DMS79 treated with DMSO at 0.1 percent for 48 hours (cell line): ENCODE measurements at places on chromosomes 6 and 20.

GRCh38 chr20:45069261-45069660 is 31.7 kb downstream of the KCNS1 start:
- DNase-seq: no peak

DNA sequence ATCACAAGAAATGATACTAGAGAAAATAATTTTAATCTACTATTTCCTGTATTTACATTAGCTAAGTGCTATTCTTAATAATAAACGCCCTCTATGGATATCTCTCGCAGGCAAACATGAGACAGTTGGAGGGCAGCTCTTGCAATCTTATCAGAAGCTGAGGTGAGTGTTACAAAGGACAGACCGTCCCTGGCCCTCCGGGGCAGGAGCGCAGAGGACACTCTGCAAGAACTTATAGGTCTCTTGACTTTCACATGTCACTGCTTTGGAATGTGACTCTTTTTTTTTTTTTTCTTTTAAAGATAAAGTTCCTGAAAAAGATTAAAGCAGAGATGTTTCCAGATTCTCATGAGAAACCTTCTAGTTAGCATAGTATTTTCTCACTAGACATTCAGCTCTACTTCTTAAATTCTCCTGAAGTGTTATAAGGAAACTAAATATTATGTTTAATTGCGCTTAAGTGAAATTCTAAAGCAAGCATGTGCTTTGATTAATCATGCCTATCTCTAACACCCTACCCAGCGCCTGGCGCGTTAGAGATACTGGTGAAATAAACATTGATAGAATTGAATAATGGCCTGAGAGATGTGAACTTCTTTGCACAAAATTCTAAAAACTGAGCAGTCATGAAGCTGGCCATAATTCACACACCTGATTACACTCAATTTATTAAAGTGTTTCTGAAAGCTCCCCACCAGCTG is 57.4 kb downstream of the SYTL3 start:
- DNase-seq: no peak

DNA sequence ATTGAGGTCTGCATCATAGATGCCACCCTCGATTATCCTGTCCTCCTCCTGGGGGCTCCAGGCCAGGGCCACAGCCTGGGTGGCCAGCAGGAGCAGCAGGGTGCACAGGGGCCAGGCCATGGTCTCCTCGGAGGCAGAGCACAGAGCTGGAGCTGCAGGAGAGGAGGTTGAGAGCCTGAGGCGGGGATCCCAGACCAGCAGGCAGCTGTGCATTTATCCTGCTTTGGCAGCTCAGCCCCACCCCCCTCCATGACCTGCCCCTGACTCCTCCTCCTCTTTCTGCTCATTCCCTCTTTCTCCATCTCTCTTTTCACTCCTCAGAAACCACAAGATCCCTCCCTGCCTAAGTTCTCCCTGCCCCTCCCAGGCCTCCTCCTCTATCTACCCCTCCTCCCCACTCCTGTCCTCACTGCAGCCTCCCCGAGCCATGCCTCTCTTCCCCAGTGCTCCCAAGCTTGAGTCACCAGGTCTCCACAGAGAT is at the start of gene CST2:
Gene CST2 (minus strand): TSS at position 189 of the 481 bp plus-strand sequence. CDS start 69 bp downstream, at position 120.
- no peak for DNase-seq

GRCh38 chr6:39590871-39591393 is 134.3 kb downstream of the KIF6 start:
- no peak for DNase-seq

- DNase-seq: no peak
These were observed 21.3 kb downstream of the CD40 start for GRCh38 chr20:46139266-46139889.

GRCh38 chr20:46255440-46256104 is 52.7 kb downstream of the CDH22 start:
- DNase-seq: peak; percentile 88

DNA sequence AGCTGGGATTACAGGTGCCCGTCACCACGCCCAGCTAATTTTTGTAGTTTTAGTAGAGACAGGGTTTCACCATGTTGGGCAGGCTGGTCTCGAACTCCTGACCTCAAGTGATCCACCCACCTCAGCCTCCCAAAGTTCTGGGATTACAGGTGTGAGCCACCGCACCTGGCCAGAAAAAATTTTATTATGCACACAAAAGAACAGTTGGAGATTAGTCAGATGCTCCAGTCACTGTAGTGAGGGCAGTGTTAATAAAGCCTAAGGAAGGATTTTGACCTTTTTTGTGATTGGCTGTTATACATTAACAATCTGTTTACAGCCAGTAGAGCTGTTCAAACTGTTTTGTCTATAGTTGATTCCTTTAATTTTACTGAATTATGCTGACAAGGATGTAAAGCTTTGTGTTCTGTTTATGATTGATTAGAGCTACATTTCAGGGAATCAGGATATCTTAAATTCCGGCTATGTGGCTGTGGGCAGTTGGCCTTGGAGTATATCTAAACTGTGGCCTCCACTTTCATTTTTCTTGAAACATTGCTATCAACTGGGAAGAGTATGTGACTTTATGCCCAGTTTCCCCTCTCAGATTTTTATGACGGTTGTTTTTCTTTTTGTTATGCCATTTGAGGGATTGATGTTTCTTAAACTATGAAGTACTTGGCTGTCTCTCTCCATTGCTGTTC is 9.9 kb downstream of the ZSWIM3 start:
- DNase-seq: no peak

DNA sequence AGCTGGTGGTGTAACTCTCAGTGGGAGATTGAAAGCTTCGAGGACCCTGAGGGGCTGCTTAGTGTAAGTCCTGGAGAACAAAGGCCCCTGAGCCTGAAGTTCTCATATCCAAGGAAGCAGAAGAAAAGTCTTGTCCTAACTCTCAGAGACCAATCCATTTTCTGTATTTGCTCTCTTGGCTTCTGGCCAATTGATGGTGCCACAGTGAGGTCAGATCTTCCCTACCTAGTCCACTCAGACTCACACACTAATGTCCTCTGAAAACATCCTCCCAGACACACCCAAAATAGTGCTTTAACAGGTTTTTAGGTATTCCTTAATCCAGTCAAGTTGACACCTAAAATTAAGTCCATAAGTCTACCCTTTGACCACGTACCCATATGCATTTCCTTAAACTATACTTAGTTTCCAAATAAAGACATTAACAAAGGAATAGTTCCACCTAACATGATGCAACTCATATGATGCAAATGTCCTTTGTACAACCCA is 29.4 kb downstream of the ZNF292 start:
- DNase-seq: no peak

DNA sequence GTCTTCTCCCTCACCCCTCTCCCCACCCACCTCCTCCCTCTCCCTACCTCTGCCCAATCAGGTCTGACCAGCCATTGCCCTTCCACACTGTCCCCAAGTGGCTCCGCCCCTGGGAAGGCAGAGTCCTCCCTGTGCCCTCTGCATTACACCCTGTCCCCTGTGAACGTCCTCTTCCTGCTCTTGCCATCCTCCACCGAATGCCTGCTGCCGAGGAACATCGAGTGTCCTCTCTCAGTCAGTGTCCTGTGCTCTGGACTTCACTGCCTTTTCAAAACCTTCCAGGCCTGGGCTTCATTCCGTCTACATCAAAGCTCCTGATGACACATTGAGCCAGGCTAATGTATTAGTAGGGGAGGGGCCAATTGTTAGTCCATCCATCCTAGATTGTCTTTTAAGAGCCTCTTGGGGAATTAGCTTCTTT is 3.3 kb upstream of the PACSIN1 start:
- DNase-seq: peak; percentile 58

DNA sequence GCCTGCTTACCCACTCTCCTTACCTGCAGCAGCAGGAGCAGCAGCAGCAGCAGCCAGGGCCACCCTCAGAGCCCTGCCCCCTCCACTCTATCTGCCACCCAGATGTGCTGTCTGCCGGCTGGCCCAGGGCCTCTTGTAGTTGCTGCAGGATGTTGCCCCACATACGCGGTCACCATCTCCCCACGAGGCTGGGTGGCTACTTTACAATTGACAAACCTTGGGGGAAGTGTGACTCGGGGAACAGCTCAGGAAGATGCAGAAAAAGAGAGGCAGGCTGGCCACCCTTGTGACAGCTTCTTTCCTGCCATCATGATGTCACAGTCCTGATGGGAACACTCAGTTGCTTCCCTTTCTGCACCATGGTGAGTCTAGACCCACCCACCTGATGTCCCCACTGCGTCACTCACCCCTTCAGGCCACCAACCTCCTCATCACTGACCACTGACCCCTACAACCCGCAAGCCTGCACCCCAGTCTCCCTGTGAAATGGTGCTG is 14.5 kb downstream of the TREM1 start:
- DNase-seq: no peak

DNA sequence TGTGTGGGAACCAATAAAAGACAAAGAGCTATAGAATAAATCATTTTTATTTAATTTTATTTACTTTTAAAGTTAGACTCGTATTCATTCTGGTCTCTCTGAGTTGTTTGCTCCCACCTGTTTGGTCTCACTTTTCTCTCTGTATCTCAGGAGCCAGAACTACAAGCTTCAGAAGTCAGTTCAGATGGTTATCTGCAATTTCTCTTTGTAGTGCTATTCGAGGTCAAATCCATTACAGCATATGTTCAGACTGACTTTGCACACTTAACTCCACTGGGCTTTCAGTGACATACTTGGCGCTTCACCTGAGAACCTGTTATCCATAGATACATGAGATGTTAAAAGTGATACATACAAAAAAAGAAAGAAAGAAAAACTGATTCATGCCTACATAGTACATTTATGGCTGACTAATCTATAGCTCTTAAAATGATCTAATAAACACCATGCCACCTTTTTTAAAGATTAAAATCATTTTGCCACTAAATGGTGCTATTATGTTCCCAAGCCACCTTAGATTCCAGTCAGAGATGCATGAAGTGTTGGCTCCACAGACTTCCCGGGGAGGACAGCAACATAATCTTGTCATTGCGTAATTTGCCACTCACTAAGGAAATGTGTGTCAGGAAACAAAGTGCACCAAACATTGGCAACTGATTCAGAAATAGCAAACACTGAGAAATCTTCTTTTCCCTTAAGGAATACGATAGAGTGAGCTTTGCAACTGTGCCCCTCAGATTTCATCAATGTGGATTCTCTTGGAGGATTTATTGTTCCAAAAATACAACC is 396.7 kb downstream of the HACE1 start:
- DNase-seq: no peak

DNA sequence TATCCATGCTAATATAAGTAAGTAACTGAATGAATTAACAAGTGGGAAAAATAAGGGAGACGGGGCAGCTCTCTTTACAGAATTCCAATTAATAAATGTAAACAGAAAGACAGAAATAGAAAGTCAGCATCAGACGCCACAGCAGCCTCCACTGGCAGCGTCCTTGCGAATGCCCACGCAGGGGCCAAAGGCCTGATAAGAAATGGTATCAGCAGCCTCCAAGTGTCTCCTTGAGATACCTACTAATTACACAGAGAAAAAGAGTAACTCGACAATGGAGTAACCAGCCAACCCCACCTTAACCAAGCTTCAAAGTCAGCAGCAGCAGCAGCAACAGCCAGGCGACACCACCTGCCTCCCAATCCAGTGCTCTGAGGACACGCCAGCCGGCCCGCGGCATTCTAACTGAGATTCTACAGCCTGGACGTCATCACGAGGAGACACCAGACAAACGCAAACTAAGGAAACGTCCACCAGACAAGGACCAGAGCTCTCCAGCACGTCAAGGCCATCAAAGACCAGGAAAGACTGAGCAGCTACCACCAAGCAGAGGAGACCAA is 78.8 kb downstream of the TAF4 start:
- DNase-seq: no peak

DNA sequence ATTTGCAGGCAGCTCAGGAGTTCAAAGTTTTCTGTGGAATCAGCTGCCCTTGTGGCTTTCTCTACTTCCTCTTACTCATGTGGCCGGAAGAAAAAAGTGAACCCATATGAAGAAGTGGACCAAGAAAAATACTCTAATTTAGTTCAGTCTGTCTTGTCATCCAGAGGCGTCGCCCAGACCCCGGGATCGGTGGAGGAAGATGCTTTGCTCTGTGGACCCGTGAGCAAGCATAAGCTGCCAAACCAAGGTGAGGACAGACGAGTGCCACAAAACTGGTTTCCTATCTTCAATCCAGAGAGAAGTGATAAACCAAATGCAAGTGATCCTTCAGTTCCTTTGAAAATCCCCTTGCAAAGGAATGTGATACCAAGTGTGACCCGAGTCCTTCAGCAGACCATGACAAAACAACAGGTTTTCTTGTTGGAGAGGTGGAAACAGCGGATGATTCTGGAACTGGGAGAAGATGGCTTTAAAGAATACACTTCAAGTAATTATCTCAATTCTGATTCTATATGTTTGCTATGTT is 1.1 kb downstream of the MGME1 start:
- peak; percentile 29 for DNase-seq

- no peak for DNase-seq
These were observed 529.7 kb upstream of the CITED2 start for GRCh38 chr6:139904158-139904533.

DNA sequence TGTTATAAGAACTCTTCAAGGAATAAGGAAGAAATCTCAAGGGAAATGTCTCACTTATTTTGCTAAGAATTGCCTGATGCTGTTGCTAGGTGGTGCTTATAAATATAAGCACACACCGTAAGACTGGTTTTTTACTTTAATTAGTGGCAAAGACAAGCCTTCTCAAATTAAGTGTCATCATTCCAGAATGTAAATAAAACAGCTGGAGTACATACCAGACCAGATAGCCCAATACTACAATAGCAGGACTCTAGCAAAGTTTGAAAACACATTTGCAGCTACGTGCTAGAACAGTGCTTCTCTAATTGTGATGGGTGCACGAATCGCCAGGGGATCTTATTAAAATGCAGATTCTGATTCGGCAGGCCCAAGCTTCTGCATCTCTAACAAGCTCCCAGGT is 6.8 kb downstream of the CNKSR3 start:
- no peak for DNase-seq

GRCh38 chr6:13711324-13711732 is 307 bp downstream of the RANBP9 start:
- no peak for DNase-seq

DNA sequence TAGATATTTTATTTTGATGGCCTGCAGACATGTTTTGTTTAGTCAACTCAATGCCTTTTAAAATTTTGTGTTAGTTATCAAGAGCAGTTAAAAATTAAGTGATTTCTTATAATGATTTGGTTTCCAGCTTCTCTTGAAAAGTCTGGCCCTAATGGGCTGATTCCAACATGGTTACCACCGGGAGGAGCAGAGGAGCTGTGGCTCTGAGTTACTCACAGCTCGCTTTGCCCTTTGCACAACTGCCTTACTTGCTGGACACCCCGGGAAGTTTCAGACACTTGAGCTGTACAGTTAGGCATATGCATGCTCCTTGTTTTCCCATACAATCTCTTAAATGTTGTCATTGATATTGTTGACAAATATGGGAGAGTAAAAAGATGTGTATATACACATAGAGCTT is 173.1 kb upstream of the MMS22L start:
- no peak for DNase-seq

- peak; percentile 88 for DNase-seq
These were observed 66.9 kb downstream of the RIPOR3 start for GRCh38 chr20:50624351-50625016.

DNA sequence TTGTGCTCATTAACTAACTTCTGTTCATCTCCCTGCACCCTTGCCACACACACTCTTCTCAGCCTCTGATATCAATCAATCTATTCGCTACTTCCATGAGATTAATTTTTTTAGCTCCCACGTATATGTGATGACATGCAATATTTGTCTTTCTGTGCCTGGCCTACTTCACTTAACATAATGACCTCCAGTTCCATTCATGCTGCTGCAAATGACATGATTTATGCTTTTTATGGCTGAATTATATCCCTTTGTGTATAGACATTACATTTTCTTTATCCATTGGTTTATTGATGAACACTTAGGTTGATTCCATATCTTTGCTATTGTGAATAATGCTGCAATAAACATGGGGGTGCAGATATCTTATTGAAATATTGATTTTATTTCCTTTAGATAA is 50.8 kb upstream of the SPTLC3 start:
- no peak for DNase-seq
